Right cardiac atrium (tissue), 5 donors: ENCODE measurements at places on chromosomes 11 and 22. TPM values are rescaled to one million over a fixed set of nuclear protein-coding genes. Genes with fewer than 3 reads are reported as not detected.

CNTF gene
- 0.59 TPM for polyA plus RNA-seq

CARD10 gene
- 8.3 TPM for polyA plus RNA-seq

SLCO2B1 gene
- polyA plus RNA-seq = 5.1 TPM

SPTBN2 gene
- polyA plus RNA-seq = 0.38 TPM

DGCR6 gene
- 3.6 TPM for polyA plus RNA-seq

NUDT8 gene
- polyA plus RNA-seq = 121 TPM

MMP27 gene
- not detected for polyA plus RNA-seq

C11orf87 gene
- polyA plus RNA-seq = 0.02 TPM

HTR3B gene
- not detected for polyA plus RNA-seq
